ENCODE measurements at places on chromosomes 2 and 18.
A peak's percentile ranks its signal among the peaks of the same experiment; 100 is the strongest.

DNA sequence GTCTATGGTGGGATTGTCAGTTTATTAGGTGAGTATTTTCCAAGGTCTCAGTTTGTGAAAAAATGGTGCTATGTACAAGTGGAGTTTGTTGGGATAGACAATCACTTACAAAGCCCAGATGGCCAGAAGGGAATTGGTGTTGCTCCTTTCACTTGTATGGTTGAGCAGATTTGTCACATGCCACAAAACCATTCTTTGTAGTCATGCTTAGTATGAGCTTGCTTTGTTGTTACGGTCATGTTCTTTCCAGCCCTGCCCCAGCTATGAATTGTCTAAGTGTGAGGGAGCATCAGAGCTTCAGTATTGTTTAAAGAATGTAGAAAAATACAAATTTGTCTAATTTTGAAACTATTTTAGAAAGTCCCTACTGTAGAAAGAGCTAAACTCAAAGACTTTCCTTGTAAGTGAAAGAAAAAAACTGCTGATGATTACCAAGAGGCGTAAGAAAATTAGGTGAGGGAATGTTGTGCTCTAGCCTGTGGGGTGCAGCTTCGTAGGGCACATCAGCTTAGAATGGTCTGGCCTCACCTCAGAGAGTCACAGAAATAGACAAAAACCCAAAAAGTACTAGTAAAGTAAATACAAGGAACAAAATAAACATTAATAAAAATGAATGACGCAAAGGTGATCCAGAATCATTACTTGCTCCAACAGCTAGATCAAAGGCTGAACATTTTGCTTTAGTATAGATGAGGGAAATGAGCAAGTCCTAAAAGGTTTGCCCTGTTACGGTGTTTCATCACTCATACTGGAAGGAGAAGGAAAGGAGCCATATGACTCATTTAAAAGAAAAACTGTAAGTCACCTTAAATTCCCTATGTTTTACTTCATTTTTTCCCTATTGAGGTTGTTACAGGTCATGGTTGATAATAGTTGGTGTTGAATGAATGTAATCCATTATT is 9.2 kb downstream of the TGIF1 start:
- no peak for DNase-seq

- no peak for DNase-seq
Observed at GRCh38 chr2:191560411-191560980, 117.4 kb upstream of the NABP1 start.

- DNase-seq = no peak
Observed at GRCh38 chr18:48754993-48755473, 195.7 kb downstream of the SMAD7 start.

GRCh38 chr2:135056790-135057189 is 4.7 kb downstream of the RAB3GAP1 start:
- DNase-seq = no peak

GRCh38 chr18:51802569-51803428 is 537.2 kb upstream of the DCC start:
- DNase-seq = no peak

DNA sequence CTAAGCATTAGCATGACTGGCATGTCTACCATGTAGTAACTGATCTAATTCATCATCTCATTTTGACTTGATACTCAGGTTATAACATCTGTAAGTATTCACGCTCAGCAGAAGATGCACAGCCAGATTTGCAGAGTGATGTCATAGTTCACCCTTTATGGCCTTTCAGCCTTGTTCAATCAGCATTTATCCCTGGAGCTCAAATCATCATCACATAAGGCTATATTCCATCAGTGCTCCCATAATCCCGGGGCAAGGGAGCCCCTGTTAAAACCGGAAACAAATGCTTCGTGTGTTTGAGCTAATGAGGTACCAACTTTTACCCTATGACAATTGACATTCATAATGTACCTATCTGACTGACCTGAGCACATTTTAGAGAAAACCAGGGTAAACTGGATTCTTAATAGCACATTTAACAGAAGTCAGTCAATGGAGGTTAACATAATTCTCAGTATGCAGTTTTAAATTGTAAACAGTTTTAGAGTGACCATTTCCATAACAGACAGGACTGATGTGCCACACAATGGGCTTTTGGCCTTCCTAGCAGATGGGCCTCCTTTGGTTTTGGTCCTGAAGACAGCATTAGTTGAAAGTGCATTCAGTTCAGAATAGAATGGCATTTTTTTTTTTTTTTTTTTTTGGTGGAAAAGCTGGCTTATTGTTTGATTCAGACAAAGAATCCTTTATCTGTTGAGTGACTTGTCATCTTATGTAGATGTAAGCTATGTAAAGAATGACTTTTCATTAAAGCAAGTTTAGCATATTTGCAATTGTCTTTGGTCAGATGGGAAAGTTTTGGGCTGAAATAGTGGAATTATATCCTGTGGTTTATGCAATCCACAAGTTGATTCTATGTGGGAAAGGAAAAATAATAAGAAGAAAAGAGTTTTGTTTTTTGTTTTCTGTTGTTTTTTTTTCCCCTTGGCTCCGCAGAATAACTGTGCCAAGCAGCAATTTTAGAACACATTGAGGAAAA is 866.0 kb upstream of the ACVR2A start:
- DNase-seq = no peak

- peak; percentile 27 for DNase-seq
Observed at GRCh38 chr2:240387669-240388358, 47.6 kb upstream of the GPC1 start.

- no peak for DNase-seq
Observed at GRCh38 chr2:86027922-86028765, 77.5 kb downstream of the POLR1A start.

DNA sequence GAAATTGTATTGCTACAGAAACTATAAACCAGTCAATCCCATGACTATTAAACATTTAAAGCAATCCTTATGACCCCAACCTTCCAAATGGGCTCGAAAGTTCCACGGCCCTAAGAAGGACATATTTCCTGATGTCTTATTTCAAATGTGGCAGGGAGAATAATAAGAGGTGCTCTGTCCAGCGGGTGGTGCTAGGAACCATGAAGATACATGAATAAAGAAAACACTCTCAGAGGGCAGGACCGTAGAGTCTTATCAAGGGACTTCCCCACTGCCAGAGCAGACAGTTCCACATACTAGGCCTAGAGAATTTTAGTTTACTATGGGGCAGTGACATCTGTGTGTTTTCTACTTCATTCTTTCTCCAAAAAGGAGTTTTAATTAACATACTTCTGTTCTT is 187.1 kb upstream of the PIK3C3 start:
- no peak for DNase-seq

DNA sequence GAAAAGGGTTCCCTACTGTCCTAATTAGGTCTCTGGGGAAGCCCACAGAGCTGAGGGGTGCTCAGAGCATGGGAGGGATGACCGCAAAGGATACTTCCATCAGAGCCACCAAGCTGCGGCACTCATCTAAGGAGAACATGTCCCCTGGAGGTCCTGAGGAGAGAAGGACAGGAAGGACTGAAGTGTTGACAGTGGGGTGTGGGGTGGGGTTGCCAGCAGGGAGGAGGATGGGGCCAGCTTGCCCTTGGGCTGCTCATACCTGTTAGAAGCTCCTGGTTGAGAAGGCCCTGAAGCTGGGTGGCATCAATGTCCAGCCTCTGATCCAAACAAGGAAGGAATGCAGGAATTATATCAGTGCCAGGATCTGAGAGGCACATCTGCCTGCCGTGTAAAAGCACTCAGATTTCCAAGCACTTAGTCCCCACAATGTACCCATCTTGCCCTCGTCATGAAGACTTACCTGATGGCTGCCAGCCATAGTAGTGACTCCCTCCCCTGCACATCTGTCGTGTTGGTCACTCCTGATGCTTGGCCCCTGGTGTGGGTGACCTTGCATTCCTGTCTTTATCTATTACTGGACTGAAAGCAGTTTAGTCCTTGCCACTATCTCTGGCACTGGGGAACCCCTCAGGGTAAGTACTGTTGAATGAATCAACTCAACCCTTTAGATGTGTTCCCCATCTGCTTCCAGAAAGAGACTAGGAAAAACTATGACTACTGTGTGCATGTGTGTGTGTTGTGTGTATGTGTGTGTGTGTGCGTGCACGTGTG is 68.9 kb downstream of the CAPN13 start:
- no peak for DNase-seq

DNA sequence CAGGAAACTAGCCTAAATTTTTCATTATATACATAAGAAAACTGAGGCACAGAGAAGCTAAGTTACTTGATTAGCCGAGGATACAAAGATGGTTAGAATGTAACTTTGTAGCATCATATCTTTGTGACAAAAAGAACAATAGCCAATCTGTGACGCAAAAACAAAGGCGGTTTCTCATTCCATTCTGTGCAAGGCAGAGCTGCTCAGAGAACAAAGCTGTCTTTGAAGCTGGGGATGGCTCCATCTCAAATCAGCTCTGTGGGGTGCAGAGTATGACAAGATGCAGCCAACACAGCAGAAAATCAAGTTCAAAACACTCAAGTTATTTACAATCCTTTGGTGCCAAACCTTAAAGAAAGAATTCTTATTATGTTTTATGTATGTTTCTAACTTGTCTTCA is 81.9 kb upstream of the VWC2L start:
- peak; percentile 8 for DNase-seq

DNA sequence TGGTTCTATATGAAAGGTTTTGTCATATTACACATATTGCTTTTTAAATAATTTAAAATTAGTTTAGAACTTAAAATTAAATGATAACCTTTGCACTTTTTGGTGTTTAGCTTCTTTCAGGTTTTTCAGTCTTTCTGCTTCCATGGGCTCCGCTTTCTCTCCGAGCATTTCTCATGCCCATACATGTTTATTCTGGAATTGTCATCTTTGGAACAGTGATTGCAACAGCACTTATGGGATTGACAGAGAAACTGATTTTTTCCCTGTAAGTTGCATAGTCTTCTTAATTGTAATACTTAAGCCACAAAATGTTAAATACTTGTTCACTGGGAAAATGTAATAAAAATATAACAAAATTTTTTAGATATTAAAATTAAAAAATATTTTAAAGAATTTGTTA is 31.0 kb downstream of the CYBRD1 start:
- DNase-seq = no peak

- DNase-seq = no peak
Observed at GRCh38 chr2:54986264-54986663, 64.0 kb downstream of the RTN4 start.

DNA sequence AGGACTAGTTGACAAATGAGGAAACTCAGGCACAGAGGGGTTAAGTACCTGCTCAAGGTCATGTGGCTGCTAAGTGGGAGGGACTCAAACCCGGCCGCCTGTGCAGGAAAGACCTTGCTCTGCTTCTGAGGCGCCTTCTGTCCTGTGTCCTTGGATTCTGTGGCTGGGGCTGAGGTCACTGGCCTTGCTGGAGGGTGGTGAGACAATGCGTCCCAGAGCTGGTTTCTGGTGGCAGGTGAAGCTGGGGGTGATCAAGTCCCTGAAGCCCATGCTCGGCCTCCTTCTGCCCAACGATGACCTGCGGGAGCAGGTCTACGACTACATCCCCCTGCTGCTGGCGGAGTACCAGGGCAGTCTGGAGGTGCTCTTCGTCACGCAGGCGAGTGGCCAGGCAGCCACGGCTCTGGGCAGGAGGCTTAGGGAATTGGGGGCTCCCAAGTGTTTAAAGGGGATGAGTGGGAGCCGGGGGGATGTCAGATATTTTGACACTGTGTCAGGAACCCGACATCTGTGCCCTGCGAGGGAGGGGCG is 16.1 kb downstream of the MROH2A start:
- DNase-seq = no peak

DNA sequence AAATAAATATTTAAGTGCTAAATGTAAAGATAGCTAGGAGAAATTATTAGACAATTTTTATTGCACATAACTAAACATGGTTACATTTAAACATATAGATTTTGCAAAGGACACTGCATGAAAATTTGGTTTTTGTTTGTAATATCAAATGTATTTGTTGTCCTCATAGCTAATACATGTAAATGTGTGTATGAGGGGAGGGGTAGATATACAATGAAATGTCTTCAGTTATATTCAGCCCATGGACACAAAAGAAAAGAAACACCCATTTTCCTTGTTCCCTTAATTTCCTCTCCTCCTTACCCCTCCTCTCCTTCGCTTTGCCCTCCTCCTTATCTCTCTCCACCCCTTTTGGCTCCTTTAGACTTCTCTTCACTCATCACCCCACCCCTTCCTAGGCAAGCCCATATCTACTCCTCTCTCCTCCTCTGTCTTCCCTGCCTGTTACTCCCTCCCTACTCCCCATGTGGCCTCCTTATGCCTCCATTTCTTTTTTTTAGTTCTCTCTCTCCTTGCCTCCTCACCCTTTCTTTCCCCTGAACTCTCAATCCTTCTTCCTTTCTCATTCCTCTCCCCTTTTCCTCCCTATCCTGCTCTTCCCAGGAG is 1.4 kb downstream of the COL3A1 start:
- no peak for DNase-seq

- no peak for DNase-seq
Observed at GRCh38 chr2:108441712-108442111, 7.3 kb upstream of the GCC2 start.

DNA sequence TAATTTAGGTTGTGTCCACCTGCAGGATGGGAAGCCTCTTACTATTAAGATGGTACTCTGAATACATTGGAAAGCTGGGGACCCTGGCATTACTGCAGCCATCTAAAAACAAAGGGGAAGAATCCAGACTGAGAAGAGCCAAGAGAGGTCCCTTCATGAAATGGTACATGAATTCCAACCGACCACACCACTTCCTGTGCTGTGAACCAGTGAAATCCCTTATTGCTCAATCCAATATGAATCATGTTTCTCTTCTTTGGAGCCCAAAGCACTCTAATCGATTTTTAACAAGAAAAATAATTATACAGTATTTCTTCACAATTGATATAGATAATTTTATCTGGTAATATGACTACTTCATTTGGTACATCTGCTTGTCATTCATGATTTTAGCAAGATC is 479.7 kb upstream of the RAB6C start:
- DNase-seq = no peak

- no peak for DNase-seq
Observed at GRCh38 chr18:48106976-48107781, 176.7 kb upstream of the SMAD2 start.

DNA sequence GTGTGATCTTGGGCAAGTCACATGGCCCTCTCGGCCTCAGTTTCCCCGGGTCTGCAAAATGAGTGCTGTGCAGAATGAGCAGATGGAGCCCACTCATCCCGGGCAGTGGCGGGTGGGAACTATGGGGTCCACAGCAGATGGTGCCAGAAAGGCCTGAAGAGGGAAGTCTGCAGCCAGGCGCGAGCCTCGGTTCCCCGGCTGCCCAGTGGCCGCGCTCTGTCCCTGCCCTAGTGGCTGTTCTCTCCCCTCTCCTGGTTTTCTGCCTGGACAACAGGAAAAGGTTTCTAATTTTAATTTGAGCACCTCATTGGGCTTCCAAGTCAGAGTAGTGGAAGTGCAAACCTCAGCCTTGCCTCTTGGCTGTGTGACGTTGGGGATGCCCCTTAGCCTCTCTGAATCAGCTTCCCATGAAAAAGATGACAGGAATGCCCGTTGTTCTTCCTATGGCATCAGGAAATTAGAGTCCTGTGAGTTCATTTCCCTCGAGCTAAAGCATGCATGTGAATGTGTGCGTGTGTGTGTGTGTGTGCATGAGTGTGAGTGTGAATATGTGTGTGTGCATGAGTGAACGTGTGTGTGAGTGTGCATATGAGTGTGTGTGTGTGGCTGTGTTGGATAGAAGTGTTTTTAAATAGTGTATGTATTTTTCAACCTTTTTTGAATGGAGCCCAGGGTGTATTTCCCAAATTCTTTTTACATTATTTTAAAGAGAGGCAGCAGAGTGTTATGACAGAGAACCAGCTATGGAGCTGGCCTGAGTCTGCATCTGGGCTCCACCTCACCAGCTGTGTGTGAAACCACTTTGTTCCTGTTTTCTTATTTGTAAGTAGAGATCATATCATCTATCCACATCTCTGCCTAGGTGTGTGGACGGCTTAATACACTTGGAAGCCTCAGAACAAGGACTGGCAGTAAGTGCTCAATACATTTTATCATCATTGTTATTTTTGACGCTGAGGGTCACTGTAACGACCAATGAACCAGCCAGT is 41.3 kb downstream of the RRM2 start:
- no peak for DNase-seq
